ENCODE measurements at places on chromosomes 4 and X.

- peak; percentile 2 for DNase-seq
Observed at GRCh38 chrX:17860179-17860780, 818 bp downstream of the RAI2 start.

GRCh38 chr4:3767570-3768288 is 1.5 kb downstream of the ADRA2C start:
- no peak for DNase-seq

GRCh38 chr4:57119054-57119651 is 9.0 kb upstream of the IGFBP7 start:
- peak; percentile 98 for DNase-seq

GRCh38 chr4:10129196-10130177 is 12.9 kb upstream of the WDR1 start:
- no peak for DNase-seq

DNA sequence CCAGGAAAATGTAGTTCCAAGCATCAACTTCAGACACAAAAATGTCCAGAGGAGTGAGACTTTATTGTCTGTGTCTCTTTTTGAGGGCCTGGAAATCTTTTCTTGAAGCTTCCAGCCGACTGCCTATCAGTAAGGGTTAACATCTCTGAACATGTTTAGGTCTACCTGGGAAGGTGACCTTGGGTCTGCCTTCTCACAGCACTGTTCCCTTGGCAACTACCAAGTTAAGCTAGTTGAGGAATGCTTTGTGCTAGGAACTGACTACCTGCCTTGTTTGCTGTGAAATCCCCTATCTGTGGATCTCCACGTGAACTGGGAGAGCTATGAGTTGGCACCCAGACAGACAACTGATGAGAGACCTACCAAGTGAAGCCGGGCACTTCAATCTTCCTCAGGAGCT is 81.6 kb downstream of the PPEF2 start:
- no peak for DNase-seq

All from fibroblast of skin of scalp (primary cell).